ENCODE measurements at places on chromosomes 7 and 10.

DNA sequence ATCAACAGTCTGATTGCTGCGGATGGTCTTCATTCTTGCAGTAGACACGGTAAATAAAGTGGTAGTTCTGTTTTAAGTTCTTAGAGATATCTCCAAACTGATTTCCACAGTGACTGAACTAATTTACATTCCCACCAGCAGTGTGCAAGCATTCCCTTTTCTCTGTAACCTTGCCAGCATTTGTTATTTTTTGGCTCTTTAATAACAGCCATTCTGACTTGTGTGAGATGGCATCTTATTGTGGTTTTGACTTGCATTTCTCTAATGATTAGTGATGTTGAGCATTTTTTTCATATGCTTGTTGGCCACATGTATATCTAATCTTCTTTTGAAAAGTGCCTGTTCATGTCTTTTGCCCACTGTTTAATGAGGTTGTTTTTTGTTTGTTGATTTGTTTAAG, 30.2 kb upstream of the CXCL12 start:
- no peak for DNase-seq

GRCh38 chr7:68321076-68321639, 1277.1 kb upstream of the AUTS2 start:
- DNase-seq: no peak

- no peak for DNase-seq
Observed at GRCh38 chr7:40165216-40165615, 30.4 kb downstream of the SUGCT start.

DNA sequence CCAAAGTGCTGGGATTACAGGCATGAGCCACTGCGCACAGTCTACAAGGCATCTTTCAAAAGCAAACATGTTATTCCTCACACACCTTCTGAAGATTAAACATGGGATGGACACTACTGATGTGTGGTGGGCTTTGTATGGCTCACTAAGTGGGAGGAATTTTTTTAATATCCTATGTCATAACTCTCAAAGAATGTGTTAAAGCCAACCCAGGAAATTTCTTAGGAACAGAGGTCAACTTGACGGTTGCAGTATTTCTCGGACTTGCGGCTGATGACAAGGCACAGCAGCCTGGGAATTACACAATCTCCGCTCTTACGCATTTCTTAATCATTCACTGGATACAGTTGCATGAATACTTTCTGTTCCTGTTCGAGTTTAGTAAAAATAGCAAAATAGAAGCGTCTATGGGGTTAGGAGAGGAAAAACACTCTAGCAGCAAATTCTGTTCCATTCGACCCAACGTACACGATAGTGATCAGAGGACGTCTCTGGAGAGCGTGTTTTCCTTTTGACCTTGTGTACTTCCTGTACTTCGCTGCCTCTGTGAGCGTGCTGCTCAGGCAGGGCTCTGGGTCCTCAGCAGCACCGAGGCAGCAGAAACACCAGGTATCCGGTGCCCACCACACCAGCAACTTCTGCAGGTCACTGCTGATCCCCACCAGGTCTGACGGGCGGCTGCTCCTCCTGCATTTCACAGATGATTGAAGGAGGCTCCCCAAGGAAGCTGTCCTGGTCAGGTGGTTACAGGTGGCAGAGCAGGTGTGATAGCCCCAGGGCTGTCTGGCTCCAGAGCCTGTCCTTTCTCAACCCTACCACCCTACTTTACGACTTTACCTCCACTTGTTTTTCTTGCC, 26.4 kb upstream of the SRGN start:
- no peak for DNase-seq

GRCh38 chr7:15407910-15408309, 153.9 kb downstream of the AGMO start:
- DNase-seq: no peak

GRCh38 chr10:132355297-132355696, 23.3 kb downstream of the LRRC27 start:
- no peak for DNase-seq

DNA sequence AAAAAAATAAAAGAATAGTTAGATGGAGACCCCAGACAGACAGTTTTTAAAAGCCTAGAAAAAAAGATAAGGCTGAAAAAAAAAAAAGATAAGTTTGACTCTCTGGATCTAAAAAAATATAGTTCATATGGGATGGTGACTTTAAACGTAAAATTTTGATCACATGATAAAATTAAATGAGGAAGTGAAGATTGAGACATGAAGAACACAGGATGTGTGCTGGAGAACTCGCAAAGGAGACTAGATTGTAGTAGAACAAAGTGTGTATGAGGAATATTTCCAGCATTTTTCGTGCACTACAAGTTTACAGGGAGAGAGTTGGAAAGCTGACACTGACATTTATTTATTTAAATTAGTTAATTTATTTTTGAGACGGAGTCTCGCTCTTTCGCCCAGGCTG, 286.4 kb downstream of the PRPF18 start:
- DNase-seq: no peak

DNA sequence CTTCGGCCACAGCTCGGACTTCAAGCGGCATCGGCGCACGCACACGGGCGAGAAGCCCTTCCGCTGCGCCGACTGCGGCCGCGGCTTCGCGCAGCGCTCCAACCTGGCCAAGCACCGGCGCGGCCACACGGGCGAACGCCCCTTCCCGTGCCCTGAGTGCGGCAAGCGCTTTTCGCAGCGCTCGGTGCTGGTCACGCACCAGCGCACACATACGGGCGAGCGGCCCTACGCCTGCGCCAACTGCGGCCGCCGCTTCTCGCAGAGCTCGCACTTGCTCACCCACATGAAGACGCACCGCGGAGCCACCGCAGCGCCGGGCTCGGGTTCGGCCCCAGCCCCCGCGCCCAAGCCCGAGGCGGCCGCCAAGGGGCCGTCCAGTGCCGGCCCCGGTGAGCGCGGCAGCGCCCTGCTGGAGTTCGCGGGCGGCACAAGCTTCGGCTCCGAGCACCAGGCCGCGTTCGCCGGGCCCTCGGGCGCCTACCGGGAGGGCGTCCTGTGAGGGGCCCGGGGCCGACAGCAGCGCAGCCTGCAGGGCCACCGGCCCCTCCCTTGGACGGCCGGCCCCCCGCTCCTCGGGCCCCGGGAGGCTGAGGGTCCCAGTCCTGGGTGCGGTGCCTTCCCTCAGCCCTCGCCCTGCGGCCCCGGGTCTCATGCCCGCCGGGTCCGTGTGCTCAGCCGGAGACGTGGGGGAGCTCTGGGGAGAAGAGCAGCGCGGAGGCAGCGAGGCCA, 17.2 kb downstream of the ZNF316 start:
- DNase-seq: peak; percentile 50

DNA sequence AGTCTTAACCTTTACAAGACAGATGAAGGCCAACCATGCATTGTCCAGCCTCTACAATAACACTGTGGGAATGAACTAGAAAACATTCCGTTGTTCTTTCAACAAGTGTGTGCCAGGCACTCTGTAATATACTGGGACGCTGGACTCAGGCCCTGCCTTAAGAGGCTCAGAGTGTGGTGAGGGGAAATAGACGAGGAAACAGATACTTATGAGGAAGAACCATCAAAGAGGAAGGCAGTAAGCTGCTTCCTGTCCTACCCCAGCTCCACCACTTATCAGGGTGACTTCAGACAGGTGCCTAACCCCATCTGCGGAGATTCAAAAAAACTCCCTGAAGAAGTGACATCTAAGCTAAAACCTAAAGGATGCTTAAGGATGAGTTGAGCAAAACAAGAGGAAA, 8.9 kb upstream of the TRIM8 start:
- DNase-seq: no peak

GRCh38 chr10:102633287-102633686, 11.0 kb upstream of the TRIM8 start:
- no peak for DNase-seq

DNA sequence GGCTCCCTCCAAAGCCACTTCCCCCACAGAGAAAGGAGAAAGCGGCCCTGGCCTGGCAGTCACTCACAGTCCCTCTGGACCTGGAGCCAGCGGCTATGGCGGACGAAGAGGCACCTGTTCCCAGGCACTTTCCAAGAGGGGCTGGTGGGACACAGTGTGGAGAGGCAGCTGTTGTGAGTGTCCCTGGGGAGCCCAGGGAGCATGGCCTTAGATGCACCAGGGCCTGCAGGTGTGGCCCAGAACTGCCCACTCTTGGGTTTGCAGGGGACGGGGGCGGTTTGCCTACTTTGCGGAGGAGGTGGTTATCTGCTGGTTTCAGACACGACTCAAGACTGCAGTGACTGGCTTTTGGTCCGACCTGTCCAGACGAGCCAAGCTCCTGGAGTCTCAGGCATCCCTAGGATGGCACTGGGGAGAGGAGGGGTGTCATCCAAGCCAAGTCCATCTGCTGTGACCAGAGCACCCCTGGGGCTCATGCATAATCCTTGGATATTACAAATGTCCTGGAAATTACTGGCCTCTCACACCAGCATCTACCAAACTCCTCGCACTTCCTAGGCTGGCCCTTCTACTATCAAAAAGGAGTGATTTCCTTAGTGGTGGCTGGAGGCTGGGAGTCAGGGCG, 18.4 kb downstream of the CTBP2 start:
- no peak for DNase-seq

DNA sequence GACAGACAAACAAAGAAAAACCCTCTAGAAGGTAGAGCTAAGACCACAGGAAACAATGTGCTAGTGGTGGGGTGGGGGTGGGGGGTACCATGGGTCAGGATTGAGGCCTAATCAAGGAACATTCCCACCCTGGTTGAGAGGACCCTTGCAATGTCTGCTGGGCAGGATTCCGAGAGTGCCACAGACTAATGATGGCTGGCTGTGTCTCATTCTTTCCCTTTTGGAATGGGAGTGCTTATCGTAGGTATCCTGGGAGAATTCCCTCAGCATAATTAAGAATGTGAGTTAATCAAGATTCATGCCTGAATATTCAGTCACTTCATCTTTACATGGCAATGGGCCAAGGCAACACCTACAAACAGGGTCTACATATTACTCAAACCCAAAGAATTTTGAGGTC, 14.7 kb upstream of the MTPN start:
- DNase-seq: no peak

DNA sequence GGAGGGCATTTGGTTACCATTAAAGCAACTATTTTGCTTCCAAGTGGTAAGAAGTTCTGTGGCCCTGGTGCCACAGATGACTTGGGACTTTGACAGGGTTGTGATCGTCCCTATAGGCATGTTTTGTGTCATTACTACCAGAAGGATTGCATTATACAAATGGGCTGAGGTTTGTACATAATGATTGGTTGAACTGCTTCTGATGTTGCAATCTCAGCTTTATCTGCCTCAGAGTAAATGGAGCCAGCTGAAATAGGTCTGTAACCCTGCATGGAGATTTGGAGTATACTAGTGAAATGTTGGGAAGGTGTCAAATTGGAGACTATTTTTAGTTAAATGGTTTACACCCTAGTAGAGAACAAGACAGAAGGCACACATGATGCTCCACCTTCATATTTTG, 46.1 kb upstream of the SEPTIN7 start:
- no peak for DNase-seq

DNA sequence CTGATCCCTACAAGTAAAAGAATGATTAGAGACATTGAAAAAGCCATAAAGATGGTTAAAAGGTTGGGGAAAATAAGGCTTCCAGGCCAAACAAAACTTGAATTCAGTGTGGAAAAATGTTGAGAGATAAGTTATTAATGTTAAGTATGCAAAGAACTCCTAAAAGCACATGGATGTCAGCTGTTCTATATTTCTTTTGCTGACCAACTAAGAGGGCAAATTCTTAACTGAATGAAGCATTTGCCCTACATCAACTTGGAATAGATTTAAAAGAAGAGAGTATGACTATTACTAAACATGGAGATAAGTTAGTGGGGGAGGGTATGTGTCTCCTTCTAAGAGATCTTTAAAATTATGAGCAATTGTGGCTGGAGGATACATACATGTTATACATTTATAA, 124.8 kb downstream of the KIAA1217 start:
- DNase-seq: no peak

DNA sequence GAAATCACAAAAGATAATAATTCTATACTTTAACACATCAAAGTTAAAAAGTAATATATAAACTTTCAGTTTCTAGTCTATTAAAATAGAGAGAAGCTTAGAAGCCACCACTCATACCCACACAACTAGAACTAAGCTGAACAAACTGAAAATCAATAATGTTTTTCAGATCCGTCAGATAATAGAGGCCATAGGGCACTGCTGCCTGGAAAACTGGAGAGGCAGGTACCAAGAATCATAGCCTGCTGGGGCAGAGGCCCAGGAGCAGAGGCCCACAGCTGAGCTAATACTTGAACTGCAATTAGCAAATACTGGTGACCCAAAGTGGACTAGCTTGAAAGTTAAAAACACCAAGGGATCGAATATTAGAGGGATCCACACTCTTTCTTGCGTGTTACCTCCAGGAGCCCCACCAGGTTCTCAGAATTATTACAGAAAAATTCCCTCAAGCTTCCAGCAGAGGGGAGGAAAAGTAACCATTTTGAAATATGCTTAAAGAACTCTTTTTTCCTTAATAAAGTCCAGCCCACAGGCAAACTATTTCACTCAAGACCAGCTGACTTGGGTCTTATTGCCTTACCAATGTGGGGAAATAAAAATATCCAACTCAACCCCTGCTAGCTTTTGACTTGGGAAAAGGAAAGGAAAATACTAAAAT, 774.1 kb upstream of the IGFBP3 start:
- DNase-seq: no peak

DNA sequence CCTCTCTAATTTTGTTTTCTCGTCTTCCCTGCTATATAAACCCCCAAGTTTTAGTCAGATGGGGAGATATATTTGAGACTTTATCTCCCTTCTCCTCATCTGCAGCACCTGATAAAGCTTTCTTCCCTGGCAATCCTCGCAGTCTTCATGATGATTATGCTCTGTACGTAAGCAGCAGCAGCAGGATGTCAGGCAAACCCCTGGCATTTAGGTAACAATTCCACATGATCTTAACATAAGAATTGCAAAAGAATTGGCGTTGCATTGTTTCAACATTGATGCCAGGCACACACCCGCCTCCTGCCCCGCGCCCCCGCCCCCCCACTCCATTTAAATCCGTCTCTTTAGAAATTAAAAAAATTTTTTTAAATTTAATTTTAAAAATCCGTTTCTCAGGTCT, 6.1 kb downstream of the PKD1L1 start:
- no peak for DNase-seq

DNA sequence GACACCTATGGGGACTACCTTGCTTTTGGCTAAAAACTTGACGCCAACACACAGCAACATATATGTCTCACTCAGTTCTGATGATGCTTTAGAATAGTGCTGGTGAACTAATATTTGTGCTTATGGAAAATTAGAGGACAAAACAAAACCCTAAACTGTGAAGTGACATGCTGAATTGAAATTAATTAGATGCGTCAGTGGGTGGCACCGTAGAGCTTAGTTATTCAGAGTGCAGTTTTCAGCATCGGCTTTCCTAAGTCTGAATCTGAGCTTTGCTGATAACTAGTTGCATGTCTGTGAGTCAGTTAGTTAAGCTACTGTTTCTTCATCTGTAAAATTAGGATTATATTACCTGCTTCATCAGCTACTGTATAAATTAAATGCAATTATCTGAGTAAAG, 245.0 kb upstream of the SORCS1 start:
- DNase-seq: no peak
